ENCODE measurements at places on chromosomes 6 and 20. TPM values are rescaled to one million over a fixed set of nuclear protein-coding genes. Genes with fewer than 3 reads are reported as not detected.

HLA-F gene
- total RNA-seq, result 11.4 TPM

KCNB1 gene
- total RNA-seq, result 21.3 TPM

PEDS1 gene
- 63.7 TPM for total RNA-seq

PHACTR1 gene
- 1.6 TPM for total RNA-seq

RALGAPB gene
- total RNA-seq, result 37.1 TPM

DNA sequence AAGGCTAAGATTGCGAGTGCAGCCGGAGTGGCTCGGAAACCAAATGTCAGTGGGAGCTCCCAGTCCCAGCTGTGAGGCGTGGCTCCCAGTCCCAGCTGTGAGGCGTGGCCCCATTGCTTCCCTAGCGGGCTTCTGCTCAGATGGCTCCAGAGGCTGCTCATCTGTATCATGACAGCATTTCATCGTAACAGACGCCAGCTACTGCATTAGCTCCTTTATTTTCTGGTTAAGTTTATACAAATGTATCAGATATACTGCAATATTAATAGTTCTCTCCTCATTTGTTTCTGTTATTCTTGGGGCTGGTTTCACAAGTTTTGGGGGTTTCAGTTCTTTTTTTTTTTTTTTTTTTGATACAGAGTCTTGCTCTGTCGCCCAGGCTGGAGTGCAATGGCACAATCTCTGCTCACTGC, 34.7 kb upstream of the TBXT start:
- no peaks in the 10 kb centered on the region for H3K4me1 ChIP-seq
- no peak overlapping the region for H3K27ac ChIP-seq
- H3K27me3 ChIP-seq, result peaks cover 4% of the 10 kb centered on the region
- H3K4me3 ChIP-seq, result no peak overlapping the region
- peak; percentile 62 for DNase-seq
- no peaks in the 10 kb centered on the region for H3K36me3 ChIP-seq

DNA sequence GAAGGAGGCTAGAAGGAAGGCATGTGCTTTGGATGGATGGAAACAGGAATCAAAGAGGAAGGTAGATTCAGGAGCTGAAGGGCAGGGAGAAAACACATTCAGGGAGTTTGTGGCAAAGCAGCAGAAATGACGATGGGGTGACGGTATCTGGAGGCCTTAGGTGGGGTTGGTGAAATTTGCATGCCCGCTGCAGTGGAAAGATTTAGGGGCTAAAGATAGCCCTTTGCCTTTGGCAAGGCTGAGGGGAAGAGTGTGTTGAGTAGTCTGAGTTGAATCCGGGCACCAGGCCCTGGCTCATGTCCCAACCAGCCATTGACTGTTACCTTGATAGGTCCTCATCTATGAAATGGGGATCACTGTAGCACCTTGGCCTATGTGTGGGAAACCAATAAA, 1.3 kb downstream of the GZF1 start:
- no peaks in the 10 kb centered on the region for H3K27me3 ChIP-seq
- DNase-seq, result no peak
- peaks cover 21% of the 10 kb centered on the region for H3K36me3 ChIP-seq
- peak overlapping the region; percentile 95 for H3K4me3 ChIP-seq
- H3K27ac ChIP-seq, result peak overlapping the region; percentile 98
- H3K4me1 ChIP-seq, result peaks cover 63% of the 10 kb centered on the region

MYLK2 gene
- 0.10 TPM for total RNA-seq

AKAP7 gene
- total RNA-seq, result 4.5 TPM

GRCh38 chr6:7434672-7435071, 45.1 kb downstream of the RIOK1 start:
- no peaks in the 10 kb centered on the region for H3K36me3 ChIP-seq
- H3K27me3 ChIP-seq, result no peaks in the 10 kb centered on the region
- no peak for DNase-seq
- H3K4me1 ChIP-seq, result peaks cover 17% of the 10 kb centered on the region

SNAI1 gene
- 13.0 TPM for total RNA-seq

DNA sequence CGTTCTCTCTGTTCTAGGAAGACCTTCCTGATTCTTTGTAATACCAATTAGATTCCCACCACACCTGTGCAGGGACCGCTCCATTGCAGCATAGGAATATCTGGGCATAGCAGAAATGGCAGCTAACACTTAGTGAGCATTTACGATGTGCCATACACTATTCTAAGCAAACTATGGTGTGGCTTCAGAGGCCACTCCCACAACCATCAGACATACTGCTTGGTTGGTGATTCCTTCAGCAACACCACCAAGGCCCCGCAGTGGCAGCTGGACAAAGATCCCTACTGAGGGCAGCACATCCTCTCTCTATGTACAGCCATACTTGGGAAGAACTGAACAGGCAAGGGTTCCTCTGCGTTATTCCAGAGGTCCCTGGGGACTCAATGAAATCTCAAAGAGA, 6.2 kb downstream of the KCNK5 start:
- no peak overlapping the region for H3K27ac ChIP-seq
- H3K36me3 ChIP-seq, result no peaks in the 10 kb centered on the region
- DNase-seq, result no peak
- H3K4me1 ChIP-seq, result no peaks in the 10 kb centered on the region

ECT2L gene
- total RNA-seq, result 0.13 TPM

- peak overlapping the region; percentile 23 for H3K27ac ChIP-seq
- peak overlapping the region; percentile 40 for H3K4me3 ChIP-seq
- peaks cover 18% of the 10 kb centered on the region for H3K4me1 ChIP-seq
- no peaks in the 10 kb centered on the region for H3K27me3 ChIP-seq
- H3K36me3 ChIP-seq, result peaks cover 28% of the 10 kb centered on the region
Measured at GRCh38 chr6:104728448-104728847, 131.3 kb downstream of the HACE1 start.

GRCh38 chr6:45678285-45678607, 300.5 kb upstream of the SUPT3H start:
- H3K27ac ChIP-seq, result peak overlapping the region; percentile 91
- no peaks in the 10 kb centered on the region for H3K27me3 ChIP-seq
- no peak overlapping the region for H3K4me3 ChIP-seq

DNA sequence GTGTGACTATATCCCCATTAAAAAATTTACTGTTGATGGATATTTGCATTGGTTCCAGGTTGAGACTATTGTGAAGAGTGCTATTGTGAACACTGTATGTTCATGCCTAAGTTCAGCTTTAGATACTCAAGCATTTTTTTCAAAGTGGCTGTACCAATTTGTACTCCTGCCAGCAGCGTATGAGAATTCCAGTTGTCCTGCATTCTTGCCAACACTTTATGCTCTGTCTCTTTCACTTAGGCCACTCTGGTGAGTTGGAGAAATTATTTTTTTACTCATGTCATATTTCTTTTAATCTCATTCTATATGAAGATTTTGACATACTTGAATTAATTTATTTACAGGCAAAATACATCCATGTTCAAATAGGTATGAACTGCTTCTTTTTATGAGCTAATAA, 76.2 kb downstream of the JAG1 start:
- H3K4me3 ChIP-seq, result no peak overlapping the region
- no peaks in the 10 kb centered on the region for H3K27me3 ChIP-seq
- peaks cover 5% of the 10 kb centered on the region for H3K36me3 ChIP-seq
- DNase-seq, result no peak
- H3K4me1 ChIP-seq, result peaks cover 69% of the 10 kb centered on the region

GRCh38 chr6:148295261-148295887, 47.3 kb upstream of the SASH1 start:
- no peaks in the 10 kb centered on the region for H3K27me3 ChIP-seq
- DNase-seq, result no peak
- no peak overlapping the region for H3K27ac ChIP-seq
- no peak overlapping the region for H3K4me3 ChIP-seq
- no peaks in the 10 kb centered on the region for H3K36me3 ChIP-seq

BACH2 gene
- total RNA-seq, result 2.6 TPM

- peaks cover 3% of the 10 kb centered on the region for H3K27me3 ChIP-seq
- no peak for DNase-seq
- peaks cover 3% of the 10 kb centered on the region for H3K4me1 ChIP-seq
- no peak overlapping the region for H3K4me3 ChIP-seq
- H3K36me3 ChIP-seq, result no peaks in the 10 kb centered on the region
- no peak overlapping the region for H3K27ac ChIP-seq
Measured at GRCh38 chr20:1651268-1652058, 6.1 kb downstream of the SIRPG start.

- no peak overlapping the region for H3K27ac ChIP-seq
- H3K36me3 ChIP-seq, result no peaks in the 10 kb centered on the region
- H3K4me1 ChIP-seq, result no peaks in the 10 kb centered on the region
- peaks cover 4% of the 10 kb centered on the region for H3K27me3 ChIP-seq
Measured at GRCh38 chr6:34521463-34522285, 34.5 kb downstream of the SPDEF start.

SIRPB2 gene
- not detected for total RNA-seq

GRCh38 chr6:100228437-100228833, 234.4 kb upstream of the MCHR2 start:
- H3K4me3 ChIP-seq, result peak overlapping the region; percentile 71
- H3K4me1 ChIP-seq, result peaks cover 47% of the 10 kb centered on the region
- DNase-seq, result no peak
- no peaks in the 10 kb centered on the region for H3K27me3 ChIP-seq
- H3K27ac ChIP-seq, result peak overlapping the region; percentile 93
- no peaks in the 10 kb centered on the region for H3K36me3 ChIP-seq

GRCh38 chr6:69704916-69705315, 91.9 kb downstream of the LMBRD1 start:
- H3K36me3 ChIP-seq, result peaks cover 29% of the 10 kb centered on the region
- no peak overlapping the region for H3K4me3 ChIP-seq
- H3K27ac ChIP-seq, result peak overlapping the region; percentile 48
- H3K27me3 ChIP-seq, result no peaks in the 10 kb centered on the region
- no peak for DNase-seq

DNA sequence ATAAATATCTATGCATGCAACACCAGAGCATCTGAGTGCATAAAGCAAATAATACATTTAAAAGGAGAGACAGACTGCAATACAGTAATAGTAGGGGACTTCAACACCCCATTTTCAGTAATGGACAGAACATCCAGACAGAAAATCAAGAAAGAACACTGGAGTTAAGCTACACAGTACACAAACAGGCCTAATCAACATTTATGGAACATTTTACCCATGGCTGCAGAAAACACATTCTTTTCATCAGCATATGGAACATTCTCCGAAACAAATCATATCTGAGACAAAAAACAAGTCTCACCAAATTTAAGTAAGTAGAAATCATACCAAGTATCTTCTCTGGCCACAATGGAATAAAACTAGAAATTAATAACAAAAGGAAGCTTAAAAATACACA, 50.5 kb downstream of the REV3L start:
- peaks cover 30% of the 10 kb centered on the region for H3K36me3 ChIP-seq
- H3K4me1 ChIP-seq, result peaks cover 17% of the 10 kb centered on the region
- no peak overlapping the region for H3K4me3 ChIP-seq
- no peaks in the 10 kb centered on the region for H3K27me3 ChIP-seq
- DNase-seq, result no peak

GRCh38 chr6:70668499-70668812, 773 bp downstream of the SMAP1 start:
- H3K27me3 ChIP-seq, result peaks cover 1% of the 10 kb centered on the region
- H3K36me3 ChIP-seq, result no peaks in the 10 kb centered on the region
- no peak for DNase-seq
- H3K4me3 ChIP-seq, result peak overlapping the region; percentile 81
- peaks cover 30% of the 10 kb centered on the region for H3K4me1 ChIP-seq
- peak overlapping the region; percentile 61 for H3K27ac ChIP-seq

PHACTR3 gene
- not detected for total RNA-seq

GRCh38 chr6:148182378-148182777, 160.3 kb upstream of the SASH1 start:
- DNase-seq, result no peak
- peaks cover 8% of the 10 kb centered on the region for H3K4me1 ChIP-seq
- H3K27ac ChIP-seq, result no peak overlapping the region
- H3K36me3 ChIP-seq, result no peaks in the 10 kb centered on the region
- no peak overlapping the region for H3K4me3 ChIP-seq

GRCh38 chr20:8215361-8215781, 83.3 kb downstream of the PLCB1 start:
- H3K27me3 ChIP-seq, result no peaks in the 10 kb centered on the region
- no peak overlapping the region for H3K27ac ChIP-seq
- no peak for DNase-seq
- H3K4me1 ChIP-seq, result peaks cover 44% of the 10 kb centered on the region
- H3K4me3 ChIP-seq, result no peak overlapping the region

DNA sequence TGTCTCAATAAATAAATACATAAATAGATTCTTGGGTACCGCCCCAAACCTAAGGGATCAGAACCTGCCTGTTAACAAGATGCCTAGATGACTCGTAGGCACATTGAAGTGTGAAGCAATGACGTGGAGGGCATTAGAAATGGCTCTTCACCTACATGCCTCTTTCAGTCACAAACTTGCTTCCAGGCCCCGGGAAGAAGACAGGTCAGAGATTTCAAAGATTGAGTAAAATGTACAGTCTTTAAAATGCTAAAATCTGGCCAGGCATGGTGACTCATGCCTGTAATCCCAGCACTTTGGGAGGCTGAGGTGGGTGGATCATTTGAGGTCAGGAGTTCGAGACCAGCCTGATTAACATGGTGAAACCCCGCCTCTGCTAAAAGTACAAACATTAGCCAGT, 480.8 kb upstream of the JARID2 start:
- H3K4me3 ChIP-seq, result no peak overlapping the region
- no peak overlapping the region for H3K27ac ChIP-seq
- no peak for DNase-seq
- peaks cover 6% of the 10 kb centered on the region for H3K4me1 ChIP-seq
- H3K36me3 ChIP-seq, result no peaks in the 10 kb centered on the region

DNA sequence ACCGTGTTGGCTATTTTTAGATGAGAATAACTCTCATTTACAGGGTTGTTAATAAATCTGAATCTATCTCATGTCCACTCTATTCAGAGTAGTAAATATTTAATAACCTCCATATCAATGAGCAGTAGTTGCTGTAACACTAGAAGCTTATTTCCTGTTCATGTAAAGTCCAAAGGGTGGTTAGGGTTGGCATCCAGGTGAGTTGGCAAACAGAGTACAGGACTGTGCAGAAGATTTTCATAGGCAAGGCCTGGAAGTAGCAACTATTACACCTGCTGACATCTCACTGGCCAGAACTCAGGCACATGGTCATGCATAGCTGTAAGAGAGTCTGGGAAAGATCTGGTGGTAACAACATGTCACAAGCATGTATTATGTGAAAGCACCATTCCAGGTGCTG, 147.5 kb downstream of the PHF3 start:
- H3K36me3 ChIP-seq, result no peaks in the 10 kb centered on the region
- no peak for DNase-seq
- no peaks in the 10 kb centered on the region for H3K4me1 ChIP-seq
- no peak overlapping the region for H3K27ac ChIP-seq

DNA sequence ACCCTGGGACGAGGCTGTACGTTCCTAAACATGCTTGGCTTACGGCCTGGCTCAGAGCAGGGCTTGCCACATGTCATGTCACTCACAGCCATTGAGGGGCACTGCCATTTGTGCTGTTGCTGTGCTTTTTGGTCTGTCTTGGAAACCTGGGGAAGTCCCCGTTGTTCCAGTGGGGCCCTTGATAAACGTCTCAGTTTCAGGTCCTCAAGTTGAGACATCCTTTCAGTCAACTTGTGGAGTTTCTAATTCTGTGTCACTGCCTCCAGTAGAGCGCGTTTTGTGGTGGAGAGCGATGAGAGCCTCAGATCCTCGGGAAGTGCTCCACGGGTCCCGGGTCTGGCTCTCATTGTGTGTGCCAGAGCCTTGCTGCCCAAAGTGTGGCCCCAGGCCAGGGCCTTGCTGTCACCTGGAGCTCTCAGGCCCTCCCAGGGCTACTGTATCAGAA, 43.0 kb upstream of the CCR6 start:
- no peaks in the 10 kb centered on the region for H3K36me3 ChIP-seq
- H3K27me3 ChIP-seq, result peaks cover 9% of the 10 kb centered on the region
- no peak overlapping the region for H3K4me3 ChIP-seq
- H3K4me1 ChIP-seq, result no peaks in the 10 kb centered on the region
- DNase-seq, result no peak

BMP7 gene
- not detected for total RNA-seq

All from osteocyte (in vitro differentiated cells).